ENCODE measurements at places on chromosomes 6 and 20.

DNA sequence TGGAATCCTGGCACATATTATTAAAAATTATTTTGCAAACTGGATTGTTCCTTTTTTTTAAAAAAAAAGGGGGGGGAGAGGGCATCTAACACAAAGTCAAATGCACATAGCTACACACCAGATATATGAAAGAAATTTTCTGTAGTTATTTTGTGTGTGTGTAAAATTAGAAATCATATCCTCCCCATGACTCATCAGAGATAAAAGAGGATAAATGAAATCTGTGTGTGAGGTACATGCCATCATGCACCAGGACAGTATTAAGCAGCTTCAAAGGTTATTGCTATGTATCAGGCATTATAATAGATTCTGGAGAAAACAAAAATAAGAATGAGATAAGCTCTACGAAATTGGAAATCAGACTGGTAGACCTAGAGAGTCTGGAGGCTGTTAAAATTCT lies 5.2 kb downstream of the BTBD9 start:
- DNase-seq: no peak

- no peak for DNase-seq
Measured at GRCh38 chr6:15340775-15341174, 94.9 kb downstream of the JARID2 start.

DNA sequence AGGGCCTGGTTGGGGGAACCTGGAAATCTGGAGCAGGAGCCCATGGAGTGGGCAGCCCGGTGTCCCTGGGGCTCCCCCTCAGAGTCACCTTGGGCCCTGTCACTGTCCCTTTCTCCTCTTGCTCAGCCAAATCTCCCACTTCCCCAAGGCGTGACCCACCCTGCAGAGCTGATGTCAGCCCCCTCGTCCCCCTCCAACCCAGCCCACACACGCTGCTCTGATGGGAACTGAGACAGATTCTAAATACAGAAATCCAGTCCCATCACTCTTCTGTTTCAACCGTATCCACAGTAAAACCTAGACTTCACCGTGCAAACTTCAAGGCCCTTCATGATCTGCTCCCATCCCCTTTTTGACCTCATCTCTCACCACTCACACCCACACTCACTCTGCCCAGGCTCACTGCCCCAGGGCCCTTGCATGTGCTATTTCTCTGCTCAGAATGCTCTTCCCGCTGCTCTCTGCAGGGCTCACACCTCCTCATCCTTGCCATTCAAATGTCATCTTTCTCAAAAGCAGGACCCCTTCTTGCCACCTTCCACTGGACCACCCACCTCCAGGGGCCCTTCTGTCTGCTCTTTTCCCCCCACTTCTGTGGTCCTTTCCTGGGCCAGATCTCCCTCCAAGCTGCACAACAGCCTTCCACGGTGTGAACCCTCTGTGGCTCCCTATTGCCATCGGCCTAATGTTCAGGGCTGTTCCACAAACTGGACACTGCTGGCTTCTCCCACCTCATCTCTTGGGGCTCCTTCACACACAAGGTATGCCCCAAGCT lies 16.6 kb downstream of the TGM2 start:
- no peak for DNase-seq

DNA sequence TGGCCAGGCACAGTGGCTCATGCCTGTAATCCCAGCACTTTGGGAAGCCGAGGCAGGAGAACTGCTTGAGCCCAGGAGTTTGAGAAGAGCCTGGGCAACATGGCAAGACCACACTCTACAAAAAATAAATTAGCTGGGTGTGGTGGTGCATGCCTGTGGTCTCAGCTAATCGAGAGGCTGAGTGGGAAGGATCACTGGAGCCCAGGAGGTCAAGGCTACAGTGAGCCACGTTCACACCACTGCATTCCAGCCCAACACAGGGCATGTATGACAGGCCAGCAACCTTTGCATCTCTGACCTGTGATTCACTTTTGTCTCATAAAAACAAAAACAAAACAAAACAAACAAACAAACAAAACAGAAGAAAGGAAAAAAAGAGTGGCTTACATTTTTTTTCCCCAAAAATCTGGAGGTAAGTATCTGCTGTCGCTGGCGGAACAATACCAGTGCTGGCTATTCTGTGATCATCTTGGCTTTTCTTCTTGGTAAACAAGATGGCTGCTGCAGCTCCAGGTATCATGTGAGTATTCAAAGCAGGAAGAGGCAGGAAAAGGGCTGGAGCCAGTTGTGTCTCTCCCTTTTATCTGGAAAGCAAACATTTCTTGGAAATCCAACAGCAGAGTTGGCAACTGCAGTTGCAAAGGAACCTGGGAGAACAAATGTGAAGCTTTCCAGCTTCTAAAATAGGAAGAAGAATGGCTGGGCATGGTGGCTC lies 40.4 kb upstream of the ZMYND8 start:
- no peak for DNase-seq

DNA sequence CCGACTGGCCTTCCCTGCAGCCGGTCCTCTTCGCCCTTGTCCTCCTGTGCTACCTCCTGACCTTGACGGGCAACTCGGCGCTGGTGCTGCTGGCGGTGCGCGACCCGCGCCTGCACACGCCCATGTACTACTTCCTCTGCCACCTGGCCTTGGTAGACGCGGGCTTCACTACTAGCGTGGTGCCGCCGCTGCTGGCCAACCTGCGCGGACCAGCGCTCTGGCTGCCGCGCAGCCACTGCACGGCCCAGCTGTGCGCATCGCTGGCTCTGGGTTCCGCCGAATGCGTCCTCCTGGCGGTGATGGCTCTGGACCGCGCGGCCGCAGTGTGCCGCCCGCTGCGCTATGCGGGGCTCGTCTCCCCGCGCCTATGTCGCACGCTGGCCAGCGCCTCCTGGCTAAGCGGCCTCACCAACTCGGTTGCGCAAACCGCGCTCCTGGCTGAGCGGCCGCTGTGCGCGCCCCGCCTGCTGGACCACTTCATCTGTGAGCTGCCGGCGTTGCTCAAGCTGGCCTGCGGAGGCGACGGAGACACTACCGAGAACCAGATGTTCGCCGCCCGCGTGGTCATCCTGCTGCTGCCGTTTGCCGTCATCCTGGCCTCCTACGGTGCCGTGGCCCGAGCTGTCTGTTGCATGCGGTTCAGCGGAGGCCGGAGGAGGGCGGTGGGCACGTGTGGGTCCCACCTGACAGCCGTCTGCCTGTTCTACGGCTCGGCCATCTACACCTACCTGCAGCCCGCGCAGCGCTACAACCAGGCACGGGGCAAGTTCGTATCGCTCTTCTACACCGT lies 6.1 kb downstream of the UBD start:
- DNase-seq: no peak

GRCh38 chr6:36769676-36770499 lies 69.4 kb downstream of the CPNE5 start:
- no peak for DNase-seq

DNA sequence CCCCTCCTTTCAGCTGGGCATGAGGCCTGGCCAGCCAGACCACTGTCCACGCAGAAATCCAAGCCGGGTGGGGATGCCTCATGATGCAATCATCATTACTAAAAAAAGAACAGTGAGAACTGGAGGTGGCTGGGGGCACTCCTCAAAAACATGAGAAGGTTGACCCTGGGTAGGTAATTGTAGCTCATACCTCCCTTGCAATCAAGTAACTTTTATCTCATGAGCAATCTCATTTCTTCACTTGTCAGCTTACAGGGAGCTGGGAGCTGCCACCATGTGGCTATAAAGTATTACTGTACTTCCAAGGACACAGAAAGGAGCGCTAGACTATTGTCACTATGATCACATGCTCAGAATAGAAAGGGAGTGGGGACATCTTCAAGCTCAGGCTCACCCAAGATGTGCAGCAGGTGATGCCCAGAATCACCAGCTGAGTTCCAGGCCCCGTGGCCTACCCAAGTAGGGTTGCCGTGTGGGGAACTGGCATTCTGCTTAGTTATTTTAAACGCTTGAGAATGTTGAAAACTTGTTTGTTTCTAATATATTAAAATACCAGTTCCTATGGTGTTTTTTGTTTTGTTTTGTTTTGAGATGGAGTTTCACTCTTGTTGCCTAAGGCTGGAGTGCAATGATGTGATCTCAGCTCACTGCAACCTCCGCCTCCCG lies 3.0 kb upstream of the CDH26 start:
- DNase-seq: no peak

- DNase-seq: no peak
Measured at GRCh38 chr6:3751077-3751729, at the start of gene PXDC1. Gene PXDC1 (minus strand): TSS chr6:3751713. CDS start chr6:3751531, 182 bp downstream.

- DNase-seq: no peak
Measured at GRCh38 chr20:23229989-23230388, 120.6 kb upstream of the NXT1 start.

DNA sequence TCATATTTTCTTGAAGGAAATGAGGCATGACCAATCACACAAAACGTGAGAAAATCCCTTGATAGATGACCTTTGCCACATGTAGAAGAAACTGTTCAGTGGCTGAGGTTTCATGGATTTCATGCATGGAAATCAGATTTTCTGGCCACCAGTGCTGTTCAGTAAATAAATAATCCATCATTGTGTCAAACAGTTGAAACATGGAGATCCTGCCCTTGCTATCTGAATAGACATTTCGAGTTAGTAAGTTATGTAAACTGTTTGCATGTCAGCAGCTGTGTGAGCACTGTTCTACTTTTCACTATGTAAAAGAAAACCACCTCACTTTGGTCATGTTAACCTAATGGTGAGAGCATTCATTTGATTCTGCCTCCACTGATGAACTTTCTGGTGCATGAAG lies 793.9 kb upstream of the EPHA7 start:
- DNase-seq: no peak

GRCh38 chr6:5763871-5764270 lies 242.9 kb downstream of the NRN1 start:
- no peak for DNase-seq

DNA sequence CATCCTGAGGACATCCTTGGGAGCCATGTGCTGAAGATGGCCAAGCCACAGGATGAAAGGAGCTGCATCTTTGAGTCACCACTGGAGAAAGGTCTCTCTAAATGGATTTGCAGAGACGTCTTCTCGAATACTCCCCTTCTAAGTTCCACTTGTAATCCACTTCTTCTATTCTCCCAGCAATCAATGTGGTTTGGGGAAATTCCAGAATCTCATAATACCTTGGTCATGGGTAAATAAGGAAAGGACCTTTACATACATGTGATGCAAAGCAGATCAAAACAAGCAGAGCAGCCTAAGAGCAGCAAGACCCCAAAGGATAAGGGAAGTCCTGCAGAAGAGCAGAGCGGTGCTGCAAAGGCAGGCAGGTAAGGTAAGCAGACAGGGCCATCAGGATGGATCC lies 35.3 kb downstream of the TRIM38 start:
- DNase-seq: no peak

DNA sequence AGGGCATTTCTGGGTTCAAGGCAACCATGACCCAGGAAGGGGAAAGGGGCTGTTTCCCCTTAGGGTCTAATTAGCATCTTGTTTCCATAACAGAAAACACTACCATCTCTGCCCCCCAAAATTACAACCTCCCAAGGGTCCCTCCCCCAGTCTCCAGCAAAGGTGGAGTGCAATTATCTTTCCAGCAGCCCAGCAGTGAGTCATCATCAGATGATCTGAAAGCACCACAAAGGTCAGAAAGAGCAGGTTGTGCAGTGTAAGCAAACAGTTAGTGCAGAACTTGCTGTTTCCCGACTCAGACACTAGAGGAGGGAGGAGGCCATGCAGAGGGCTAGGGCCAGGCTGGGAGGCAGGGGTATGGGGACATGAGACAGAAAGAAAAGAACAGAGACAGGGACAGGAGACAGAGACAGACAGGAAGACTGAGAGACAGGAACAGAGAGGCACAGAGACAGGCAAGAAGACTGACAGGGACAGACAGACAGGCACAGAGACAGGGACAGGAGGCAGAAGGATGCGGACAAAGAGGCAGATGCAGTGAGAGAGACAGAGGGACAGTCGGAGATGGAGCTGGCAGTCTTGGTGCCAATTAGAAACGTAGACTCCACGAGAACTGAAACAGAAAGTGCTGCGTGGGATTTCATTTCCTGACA lies 62.5 kb downstream of the PYGB start:
- DNase-seq: no peak

- no peak for DNase-seq
Measured at GRCh38 chr6:11237956-11238355, 5.5 kb upstream of the NEDD9 start.

DNA sequence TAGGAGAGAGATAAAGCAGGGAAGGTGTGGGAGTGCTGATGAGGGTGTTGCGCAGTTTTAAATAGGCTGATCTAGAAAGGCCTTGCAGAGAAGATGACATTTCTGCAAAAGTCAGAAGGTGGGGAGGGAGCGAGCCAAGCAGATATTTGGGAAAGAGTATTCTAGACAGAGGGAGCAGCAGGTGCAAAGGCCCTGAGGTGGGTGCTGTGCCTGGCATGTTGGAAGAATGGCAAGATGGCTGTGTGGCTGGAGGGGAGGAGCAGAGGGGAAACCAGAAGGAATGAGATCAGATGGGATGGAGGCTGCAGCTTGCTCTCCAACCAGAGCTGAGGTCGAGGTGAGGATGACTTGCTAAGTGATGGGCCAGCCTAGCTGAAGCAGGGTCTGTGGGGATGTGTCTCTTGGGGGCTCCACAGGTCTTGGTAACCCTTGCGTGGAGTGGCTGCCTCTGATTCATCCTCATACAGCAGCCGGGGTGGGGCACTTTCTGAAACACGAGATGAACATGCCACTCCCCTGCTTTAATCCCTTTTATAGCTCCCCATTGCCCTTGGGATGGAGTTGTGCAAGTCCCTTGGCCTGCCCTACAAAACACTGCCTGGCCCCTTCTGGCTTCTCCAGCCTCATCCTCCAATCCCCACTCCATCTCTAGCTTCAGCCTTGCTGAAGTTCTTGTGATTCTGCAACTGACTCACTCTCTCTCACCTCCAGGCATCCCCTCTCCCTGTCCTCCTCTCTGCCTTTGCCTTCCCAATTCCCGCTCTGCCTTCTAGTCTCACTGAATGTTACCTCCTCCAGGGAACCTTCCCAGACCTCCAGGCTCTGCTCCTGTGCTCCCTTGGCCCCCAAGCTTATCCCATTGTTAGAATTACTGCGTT lies 94.1 kb downstream of the CDH22 start:
- no peak for DNase-seq

DNA sequence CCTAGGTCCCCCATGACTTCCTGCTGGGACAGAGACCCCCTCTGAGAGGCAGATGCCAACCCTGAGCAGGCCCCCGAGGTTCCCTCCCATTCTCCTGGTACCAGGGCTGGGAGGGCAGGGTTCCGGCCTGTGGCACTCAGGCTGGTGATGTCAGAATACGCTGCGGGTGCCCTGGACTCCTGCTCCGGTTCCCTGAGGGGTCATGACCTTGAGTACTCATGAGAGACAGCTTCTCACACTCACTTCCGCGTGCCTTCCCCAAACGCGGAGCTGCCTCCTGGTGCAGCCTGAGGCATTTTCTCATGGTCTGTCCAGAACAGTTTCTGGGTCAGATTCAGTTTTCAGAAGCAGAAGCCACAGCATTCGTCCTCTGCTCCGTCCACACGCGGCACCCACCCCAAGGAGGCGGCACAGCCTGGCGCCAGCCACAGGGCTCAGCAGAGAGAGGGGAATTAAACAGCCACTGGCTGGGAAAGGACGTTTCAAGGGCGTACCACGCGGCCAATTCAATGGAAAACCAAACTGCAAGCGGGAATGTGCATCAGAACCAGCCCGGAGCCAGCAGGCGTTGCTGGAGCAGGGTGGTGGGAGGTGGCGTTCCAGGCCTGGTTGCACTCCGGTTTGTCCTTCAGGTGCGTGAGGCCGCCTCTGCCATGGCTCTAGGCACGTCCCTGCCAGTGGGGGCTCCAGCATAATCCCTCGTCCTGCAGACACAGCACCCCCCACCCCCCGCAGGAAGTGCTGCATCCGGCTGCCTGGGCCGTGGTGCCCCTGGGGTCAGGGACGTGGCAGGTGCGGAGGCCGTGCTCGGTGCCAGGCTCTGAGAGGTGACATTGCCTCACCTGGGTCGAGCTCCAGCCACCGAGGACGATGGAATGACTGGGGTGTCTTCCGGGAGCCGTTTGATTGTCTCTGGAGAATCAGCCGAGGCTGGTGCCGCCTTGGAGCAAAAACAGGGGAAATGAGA lies 58.3 kb upstream of the BHLHE23 start:
- DNase-seq: peak; percentile 37
